Tongue (tissue), 3 donors: ENCODE measurements at places on chromosomes 6 and 20.

GRCh38 chr6:38477680-38478260 lies 162.0 kb downstream of the BTBD9 start:
- no peak for DNase-seq

DNA sequence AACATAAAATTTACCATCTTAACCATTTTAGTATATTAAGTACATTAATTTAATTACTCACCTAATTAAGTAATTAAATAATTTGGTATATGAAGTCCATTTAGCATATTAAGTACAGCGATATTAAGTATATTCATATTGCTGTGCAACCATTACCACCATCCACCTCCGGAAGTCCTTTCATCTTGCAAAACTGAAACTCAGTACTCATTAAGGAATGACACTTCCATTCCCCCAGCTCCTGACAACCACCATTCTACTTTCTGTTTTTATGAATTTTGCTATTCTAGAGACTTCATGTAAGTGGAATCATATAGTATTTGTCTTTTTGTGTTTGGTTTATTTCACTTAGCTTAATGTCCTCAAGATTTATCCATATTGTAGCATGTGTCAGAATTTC lies 61.1 kb upstream of the GTSF1L start:
- DNase-seq = no peak

GRCh38 chr20:43778375-43778774 lies 51.6 kb upstream of the GTSF1L start:
- DNase-seq = no peak

GRCh38 chr6:134816300-134816699 lies 133.6 kb downstream of the ALDH8A1 start:
- DNase-seq = no peak

GRCh38 chr20:51629399-51630058 lies 87.0 kb upstream of the NFATC2 start:
- DNase-seq = no peak

DNA sequence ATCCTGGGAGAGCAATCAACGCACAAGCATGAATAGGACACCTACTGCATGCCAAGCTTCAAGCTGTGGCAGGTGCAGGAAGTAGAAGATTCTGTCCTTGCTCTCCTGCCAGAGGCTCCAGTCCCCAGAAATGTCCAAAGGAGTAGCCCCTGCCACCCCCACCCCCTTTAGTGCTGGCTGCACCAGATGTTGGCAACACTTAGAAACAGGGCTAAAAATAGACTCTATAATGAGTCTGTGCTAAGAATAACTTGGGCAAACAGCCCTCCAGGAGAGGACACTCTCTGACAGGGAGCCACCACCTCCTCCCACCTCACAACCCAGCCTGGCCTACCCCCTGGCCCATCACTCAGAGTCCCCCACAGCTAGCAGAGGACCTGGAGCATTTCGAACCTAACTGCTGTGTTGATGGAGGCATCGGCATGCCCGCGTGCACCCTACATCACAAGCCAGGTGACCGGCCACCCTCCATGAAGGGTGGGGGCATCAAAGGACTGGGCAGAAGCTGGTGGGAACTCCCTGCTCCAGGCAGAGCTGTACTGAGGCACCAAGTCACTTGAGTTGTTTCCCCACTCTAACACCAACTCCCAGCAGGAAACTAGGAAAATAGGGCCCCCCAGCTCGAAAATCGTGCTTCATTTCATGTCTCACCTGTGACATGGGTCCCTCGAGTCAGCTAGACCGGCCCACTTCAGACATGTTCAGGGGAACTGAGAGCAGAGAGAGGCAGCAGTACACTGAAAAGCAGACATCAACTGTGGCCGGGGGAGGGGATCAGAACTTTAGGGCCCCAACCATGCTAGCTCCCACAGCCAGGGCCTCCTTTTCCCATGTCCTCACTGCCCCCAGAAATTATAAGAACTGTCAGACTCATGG lies 18.7 kb downstream of the TFEB start:
- DNase-seq = peak; percentile 69

DNA sequence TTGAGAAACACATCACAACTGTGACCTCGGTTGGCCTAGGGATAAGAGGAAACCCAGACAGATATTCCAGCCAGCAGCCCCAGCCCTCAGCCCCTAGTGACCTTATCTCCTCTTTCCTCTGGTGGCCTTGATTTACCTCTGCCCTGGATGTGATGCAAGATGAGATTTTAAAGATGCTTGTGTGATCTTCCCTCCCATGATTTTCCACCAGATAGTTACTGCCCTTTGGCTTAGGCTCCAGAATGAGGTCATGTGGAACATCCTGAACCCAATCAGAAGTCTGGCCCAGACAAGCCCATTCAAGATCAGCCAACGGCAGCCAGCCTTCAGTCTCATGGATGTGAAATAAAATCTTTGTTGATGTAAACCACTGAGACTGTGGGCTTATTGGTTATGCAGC lies 104.0 kb downstream of the BANF2 start:
- DNase-seq = no peak

DNA sequence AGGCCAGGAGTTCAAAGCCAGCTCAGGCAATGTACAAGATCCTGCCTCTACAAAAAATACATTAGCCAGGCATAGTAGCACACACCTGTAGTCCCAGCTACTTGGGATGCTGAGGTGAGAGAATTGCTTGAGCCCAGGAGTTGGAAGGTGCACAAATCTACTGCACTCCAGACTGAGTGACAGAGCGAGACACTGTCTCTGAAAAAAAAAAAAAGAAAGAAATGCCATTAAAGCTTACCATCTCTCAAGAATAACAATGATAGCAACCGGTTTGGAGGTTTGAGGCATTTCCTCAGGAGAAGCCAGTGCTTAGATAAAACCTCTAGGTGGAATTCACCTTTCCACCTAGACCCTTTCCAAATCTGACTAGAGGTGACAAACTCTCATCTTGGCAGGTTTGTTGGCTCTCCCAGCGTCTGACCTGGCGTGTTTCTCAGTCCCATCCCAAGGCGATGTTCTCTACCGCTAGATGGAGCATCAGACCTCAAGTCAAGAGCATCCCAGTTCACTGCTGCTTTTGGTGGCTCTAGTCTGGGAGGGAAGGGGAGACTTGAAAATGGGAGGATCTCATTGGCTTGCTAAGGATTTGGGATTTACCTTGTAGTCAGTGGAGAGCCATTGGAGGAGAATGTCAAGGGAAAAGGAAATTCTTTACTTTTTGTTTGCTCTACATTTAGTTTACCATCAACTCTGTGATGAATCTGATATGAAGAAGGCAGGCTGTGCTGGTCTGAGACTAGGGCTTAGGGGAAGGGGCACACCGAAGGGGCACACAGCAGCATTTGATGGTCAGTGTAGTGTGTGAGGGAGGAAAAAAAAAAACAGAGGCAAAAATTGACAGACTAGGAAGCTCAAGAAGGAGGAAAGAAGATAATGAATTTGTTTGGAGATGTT lies 67.9 kb downstream of the NCOA7 start:
- peak; percentile 78 for DNase-seq

DNA sequence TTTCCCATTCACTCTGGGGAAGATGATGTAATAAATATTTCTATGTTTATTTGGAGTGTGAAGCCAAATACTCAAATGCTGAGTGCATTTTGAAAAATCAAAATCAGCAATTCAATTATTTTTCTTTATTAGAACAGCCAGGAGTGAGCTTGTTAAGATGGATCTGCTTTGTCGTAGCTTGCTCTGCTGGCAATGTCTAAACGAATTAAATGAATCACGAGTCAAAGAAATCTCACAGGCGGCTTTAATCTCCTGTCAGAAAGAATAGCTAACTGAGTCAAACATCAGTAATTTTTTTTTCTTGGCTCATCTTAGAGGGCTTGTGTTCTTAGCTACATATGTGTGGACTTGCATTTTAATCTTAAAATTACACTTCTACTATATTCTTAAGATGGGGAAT lies 100.2 kb upstream of the HMGN3 start:
- peak; percentile 32 for DNase-seq

- DNase-seq = no peak
Observed at GRCh38 chr6:127522714-127523113, 3.6 kb upstream of the MTCL3 start.

- DNase-seq = peak; percentile 73
Observed at GRCh38 chr6:44041461-44042260, 85.6 kb downstream of the MRPL14 start.

- peak; percentile 12 for DNase-seq
Observed at GRCh38 chr6:143337201-143337949, 113.1 kb downstream of the ADAT2 start.

GRCh38 chr20:53898556-53898931 lies 171.8 kb downstream of the BCAS1 start:
- DNase-seq = no peak
